Omental fat pad (tissue), 4 donors: ENCODE measurements at places on chromosomes 16 and 17. TPM values are rescaled to one million over a fixed set of nuclear protein-coding genes. Genes with fewer than 3 reads are reported as not detected.

Gene CLTC
- total RNA-seq, result 217 TPM

Gene TRIM47
- total RNA-seq, result 18.5 TPM

Gene MT3
- not detected for total RNA-seq

Gene OTOA
- total RNA-seq, result 0.28 TPM

Gene ATAD5
- 1.4 TPM for total RNA-seq

Gene VMO1
- total RNA-seq, result 8.2 TPM

Gene SLC6A4
- 1.2 TPM for total RNA-seq

Gene ZNF423
- total RNA-seq, result 6.6 TPM
